CD4-positive, CD25-positive, alpha-beta regulatory T cell (primary cell): ENCODE measurements at places on chromosomes 11 and 22. TPM values are rescaled to one million over a fixed set of nuclear protein-coding genes. Genes with fewer than 3 reads are reported as not detected.
A peak's percentile ranks its signal among the peaks of the same experiment; 100 is the strongest.

DNA sequence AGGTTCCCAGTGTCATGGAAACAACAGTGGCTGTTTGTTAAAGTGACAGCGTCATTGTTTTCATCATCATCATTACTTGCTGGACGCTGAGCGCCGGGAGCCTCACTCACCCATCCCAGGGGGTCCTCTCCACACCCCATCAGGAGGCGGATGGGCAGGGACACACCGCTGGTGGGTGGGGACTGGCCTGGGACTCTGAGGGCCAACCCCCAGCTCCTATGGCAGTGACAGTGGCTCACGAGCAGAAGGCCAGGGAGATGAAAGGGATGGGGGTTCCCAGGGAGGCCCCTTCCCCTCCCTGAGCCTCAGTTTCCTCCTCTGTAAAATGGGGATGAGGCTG is 76.6 kb upstream of the PRR5 start:
- peaks cover 9% of the 10 kb centered on the region for H3K4me1 ChIP-seq
- H3K4me3 ChIP-seq = no peak overlapping the region
- H3K36me3 ChIP-seq = no peaks in the 10 kb centered on the region
- DNase-seq = no peak
- H3K27ac ChIP-seq = no peak overlapping the region
- H3K27me3 ChIP-seq = no peaks in the 10 kb centered on the region

Gene ARHGAP8
- total RNA-seq = 2.6 TPM

DNA sequence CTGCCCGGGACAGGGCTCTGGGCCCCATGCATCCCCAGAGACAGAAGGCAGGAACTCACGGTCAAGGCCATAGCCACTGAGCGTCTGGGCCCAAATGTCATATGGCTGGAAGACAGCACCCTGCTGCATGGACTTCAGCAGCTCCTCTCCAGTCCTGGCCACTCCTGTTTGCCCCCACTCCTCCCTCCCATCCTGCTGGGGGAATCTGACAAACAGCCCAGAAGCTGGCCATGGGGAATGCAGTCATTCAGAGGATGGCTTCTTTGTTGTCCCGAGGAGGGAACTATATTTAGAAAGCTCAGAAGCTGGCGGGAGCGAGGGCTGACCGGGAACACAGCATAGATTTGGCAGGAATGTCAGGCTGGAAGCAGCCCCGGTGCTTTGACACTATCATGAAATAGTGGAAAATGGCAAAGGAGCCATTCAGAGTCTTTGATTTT is 35.0 kb downstream of the DKK3 start:
- H3K27me3 ChIP-seq = no peaks in the 10 kb centered on the region
- no peak overlapping the region for H3K27ac ChIP-seq
- H3K4me3 ChIP-seq = no peak overlapping the region
- DNase-seq = no peak
- H3K4me1 ChIP-seq = no peaks in the 10 kb centered on the region

Gene GDPD5
- total RNA-seq = 170 TPM

DNA sequence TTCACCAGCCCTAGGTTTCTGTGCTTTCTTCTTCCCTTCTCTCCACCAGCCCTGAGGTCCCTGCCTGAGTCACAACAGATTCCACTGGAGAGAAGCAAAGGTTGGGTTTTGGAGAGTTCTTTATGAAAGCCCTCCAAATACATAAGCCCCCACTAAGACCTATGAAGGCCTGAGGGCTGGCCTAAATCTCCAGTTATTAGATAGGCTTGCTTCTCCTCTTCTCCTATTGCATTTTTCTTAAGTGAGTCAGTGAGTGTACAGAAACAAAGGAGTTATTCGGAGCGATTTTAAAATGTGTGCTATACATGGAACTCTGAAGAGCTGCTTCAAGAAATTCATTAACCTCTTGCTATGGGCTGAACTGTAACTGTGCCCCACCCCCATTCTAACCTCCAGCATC is 1057.3 kb downstream of the OPCML start:
- H3K36me3 ChIP-seq = no peaks in the 10 kb centered on the region
- DNase-seq = no peak
- no peaks in the 10 kb centered on the region for H3K27me3 ChIP-seq
- no peaks in the 10 kb centered on the region for H3K4me1 ChIP-seq

Gene KCNE3
- total RNA-seq = not detected

GRCh38 chr11:132994966-132995365 is 537.3 kb downstream of the OPCML start:
- no peak overlapping the region for H3K4me3 ChIP-seq
- no peak overlapping the region for H3K27ac ChIP-seq
- no peaks in the 10 kb centered on the region for H3K27me3 ChIP-seq
- no peaks in the 10 kb centered on the region for H3K4me1 ChIP-seq

DNA sequence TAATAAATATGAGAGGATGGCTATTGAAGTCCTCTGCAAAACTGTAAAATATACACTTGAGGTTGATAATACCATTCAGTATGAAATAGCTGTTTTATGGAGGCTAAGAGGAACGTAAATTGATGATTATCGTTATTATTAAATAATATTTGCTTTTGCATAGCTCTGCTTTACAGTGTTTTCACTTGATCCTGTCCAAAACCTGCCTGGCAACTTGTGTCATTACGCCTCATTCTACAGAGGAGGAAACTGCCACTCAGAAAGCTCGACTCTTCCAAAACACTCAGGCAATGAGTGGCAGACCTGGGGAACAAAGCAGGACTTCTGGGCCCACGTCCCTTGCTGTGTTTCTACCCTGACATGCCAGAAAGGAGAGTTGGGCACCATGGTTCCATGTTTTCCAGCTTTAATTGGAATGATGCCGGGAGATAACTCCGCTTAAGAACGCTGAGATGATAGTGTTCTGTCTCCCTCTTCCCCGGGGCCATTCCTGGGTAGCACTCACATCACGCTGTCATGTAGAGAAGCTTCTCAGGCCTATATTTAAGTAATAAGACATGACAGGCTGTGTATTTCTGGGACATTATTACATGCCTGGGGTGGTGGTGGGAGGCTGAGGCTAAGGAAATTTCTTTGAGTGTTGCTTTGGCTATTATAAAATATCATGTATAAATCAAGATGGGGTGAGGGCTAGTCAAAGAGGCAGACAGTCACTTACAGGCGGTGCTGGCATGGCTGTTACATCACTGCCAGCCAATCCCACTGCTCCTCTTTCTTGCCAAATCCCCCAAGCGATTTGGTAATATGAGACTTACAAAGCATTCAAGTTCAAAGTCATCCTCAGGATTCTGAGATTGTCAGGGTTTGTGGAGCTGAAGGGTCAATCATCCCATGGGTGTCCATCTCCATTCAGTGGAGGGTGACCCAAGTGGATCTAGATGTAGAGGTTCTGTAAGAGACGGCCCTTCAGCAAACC is 501.7 kb downstream of the INSC start:
- no peak overlapping the region for H3K27ac ChIP-seq
- no peaks in the 10 kb centered on the region for H3K27me3 ChIP-seq
- no peaks in the 10 kb centered on the region for H3K4me1 ChIP-seq
- H3K36me3 ChIP-seq = no peaks in the 10 kb centered on the region
- no peak overlapping the region for H3K4me3 ChIP-seq

DNA sequence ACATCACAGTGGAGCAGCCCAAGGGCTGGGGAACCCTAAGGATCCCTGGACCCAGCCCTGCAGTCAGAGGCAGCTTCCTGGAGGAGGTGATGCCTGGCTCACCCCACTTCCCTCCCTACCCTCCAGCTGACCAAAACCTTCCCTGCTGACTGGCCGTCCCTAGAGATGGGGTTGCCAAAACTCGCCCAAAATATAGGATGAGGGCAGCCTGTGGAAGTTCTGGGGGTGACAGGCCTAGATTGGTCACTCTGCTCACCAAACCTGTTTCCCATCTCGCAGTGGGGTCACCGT is 35.0 kb upstream of the PPARA start:
- no peak for DNase-seq
- no peaks in the 10 kb centered on the region for H3K36me3 ChIP-seq
- H3K27me3 ChIP-seq = no peaks in the 10 kb centered on the region
- H3K27ac ChIP-seq = no peak overlapping the region

DNA sequence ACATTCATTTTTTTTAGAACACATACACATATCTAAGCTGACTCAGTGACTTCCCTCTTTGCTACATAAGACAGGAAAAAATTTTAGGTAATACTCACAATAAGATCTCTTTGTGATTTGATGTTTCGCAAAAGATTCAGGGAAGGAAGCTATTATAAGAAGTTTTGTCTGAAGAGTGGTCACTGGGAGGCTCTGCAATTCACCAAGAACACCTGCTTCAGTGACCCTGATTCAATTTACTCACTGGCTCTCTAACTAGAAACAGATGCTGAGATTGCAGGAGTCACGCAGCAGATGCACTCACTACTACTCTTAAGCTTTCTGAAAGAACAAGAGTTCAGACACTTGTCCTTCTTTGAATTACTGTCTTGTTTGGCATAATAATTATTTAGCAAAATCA is 193.6 kb upstream of the DDI1 start:
- no peaks in the 10 kb centered on the region for H3K27me3 ChIP-seq
- DNase-seq = no peak
- no peaks in the 10 kb centered on the region for H3K4me1 ChIP-seq
- H3K4me3 ChIP-seq = no peak overlapping the region
- no peak overlapping the region for H3K27ac ChIP-seq

- DNase-seq = peak; percentile 49
- H3K36me3 ChIP-seq = no peaks in the 10 kb centered on the region
- no peaks in the 10 kb centered on the region for H3K27me3 ChIP-seq
- H3K27ac ChIP-seq = no peak overlapping the region
- H3K4me3 ChIP-seq = no peak overlapping the region
These were observed 83.6 kb upstream of the CRTAM start for GRCh38 chr11:122754553-122755322.

DNA sequence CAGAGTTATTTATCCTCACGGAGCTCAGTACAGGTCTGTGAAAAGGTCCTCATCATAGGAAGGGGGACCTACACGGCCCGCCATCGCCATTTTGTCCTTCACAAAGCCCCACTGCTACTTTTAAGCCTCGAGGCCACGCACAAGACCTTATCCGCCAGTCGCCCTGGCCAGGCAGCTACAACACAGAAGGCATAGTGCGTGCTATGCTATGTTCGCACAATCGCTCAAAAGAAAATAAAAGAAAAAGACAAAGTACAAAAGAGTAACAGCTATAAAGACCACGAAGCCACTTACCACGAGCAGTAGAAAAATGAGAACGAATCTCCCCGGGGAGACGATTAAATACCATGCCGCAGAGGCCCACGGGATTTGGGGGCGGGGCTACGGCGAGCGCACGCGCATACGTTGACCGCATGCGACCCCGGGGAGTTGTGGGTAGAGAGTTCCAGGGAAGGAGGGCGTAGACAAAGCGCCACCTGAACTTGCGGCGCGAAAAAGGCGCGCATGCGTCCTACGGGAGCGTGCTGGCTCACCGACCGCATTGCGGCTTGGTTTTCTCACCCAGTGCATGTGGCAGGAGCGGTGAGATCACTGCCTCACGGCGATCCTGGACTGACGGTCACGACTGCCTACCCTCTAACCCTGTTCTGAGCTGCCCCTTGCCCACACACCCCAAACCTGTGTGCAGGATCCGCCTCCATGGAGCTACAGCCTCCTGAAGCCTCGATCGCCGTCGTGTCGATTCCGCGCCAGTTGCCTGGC is 16.4 kb upstream of the WDR74 start:
- H3K36me3 ChIP-seq = peaks cover 35% of the 10 kb centered on the region
- no peaks in the 10 kb centered on the region for H3K27me3 ChIP-seq
- H3K4me1 ChIP-seq = peaks cover 41% of the 10 kb centered on the region
- H3K27ac ChIP-seq = peak overlapping the region; percentile 77
- peak; percentile 98 for DNase-seq
- H3K4me3 ChIP-seq = peak overlapping the region; percentile 95
